ENCODE measurements at places on chromosomes 2 and 18.

- peak; percentile 76 for DNase-seq
These were observed at the start of the genes FASTKD2 and MDH1B for GRCh38 chr2:206765242-206766056. FASTKD2 (plus strand) TSS chr2:206765606; CDS start chr2:206766694, 1,088 bp downstream. MDH1B (minus strand) TSS chr2:206765328; CDS start chr2:206765271, 57 bp downstream.

GRCh38 chr2:39715095-39715494 is 49.4 kb downstream of the TMEM178A start:
- DNase-seq, result no peak

DNA sequence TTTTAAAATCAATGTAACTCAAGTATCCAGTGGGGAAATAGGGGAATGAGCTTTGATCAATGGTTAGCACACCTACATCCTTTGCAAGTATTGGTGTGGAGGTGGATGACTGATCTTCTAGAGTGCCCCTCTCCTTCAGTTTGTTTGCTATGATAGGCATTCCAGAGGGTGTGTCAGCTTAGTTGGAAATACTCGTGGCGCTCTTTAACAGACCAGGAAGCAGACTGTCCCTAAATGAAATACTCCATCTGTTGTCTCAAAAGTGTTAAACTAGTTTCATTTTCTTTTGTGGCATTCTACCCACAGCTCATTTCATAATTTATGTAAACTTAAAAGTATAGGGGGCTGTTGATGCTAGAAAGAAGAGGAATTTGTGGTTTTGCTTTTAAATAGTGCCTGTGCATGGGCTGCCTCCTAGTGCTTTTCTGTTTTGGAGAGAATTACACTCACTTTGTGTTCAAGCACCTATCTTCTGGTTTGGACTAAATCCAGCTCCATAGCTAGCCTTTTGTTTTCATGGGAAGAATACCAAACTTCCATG is 66.2 kb downstream of the STAT1 start:
- DNase-seq, result no peak

- no peak for DNase-seq
These were observed 514.4 kb downstream of the MBD2 start for GRCh38 chr18:53710080-53710479.

- DNase-seq, result no peak
These were observed 7.5 kb upstream of the KDSR start for GRCh38 chr18:63374540-63374939.

DNA sequence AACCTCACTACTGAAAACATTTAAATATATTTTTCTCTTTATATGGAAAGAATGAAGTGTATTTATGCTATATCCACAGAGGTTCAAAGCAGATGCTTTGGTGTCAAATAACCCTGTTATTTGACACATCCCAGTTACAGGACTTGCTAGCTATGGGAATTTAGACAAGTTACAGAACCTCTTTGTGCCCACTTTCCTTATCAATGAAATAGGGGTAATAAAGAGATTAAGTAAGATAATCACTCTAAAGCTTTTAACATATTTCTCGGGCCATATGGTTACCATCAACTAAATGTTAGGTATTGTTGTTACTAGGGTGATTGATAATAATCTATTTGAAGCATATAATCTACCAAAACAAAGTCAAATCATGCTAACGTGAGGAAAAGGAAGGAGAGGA is 1660.6 kb upstream of the NXPH2 start:
- no peak for DNase-seq

GRCh38 chr2:74584088-74584645 is 29.6 kb downstream of the DOK1 start:
- no peak for DNase-seq

- DNase-seq, result no peak
These were observed 3.9 kb upstream of the CYTIP start for GRCh38 chr2:157447741-157448140.

- DNase-seq, result no peak
These were observed 122.9 kb upstream of the ACVR1C start for GRCh38 chr2:157751462-157752058.

DNA sequence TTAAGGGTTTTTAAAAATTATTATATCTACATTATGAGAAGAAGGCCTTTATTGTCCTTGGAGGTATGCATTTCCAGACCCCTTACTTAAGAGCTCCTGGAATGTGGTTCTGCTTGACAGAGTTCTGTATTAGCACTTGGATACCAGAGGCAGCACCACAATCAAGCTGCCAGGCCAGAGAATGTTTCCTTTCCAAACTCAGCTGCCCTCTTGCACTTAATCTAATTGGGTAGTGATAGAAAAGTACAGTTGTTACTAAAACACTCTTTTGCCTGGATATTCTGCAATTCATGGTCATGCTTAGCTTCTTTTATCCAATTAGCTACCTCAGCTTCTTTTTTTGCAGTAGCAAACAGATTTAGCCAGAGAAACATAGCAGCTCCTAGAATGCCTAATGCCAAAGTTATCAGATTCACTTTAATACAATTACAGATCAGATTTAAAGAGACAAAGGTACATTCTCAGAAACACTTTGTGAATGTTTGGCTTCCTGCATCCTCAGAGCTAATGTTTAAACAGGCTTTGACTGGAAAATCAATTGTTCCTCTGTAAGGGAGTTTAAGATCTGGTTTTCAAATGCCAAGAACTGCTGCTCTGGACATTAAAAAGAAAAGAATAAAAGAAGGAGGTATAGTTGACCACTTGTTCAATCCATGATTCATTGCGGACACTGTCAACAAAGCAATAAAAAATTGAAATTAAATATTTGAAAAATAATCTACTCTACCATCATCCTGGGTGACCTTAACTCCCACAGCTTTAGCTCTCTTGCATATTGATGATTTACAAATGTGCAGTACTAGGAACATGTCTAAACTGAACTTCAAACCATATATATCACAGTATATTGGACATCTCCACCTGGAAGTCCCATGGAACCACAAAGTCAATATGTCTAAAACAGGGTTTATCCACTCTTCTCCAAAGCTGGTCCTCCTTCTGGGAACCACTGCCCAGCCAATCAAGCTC is 12.8 kb downstream of the NOSTRIN start:
- no peak for DNase-seq

GRCh38 chr2:152304836-152305235 is 30.1 kb upstream of the FMNL2 start:
- no peak for DNase-seq

GRCh38 chr18:32730068-32730467 is 42.8 kb downstream of the KLHL14 start:
- no peak for DNase-seq

DNA sequence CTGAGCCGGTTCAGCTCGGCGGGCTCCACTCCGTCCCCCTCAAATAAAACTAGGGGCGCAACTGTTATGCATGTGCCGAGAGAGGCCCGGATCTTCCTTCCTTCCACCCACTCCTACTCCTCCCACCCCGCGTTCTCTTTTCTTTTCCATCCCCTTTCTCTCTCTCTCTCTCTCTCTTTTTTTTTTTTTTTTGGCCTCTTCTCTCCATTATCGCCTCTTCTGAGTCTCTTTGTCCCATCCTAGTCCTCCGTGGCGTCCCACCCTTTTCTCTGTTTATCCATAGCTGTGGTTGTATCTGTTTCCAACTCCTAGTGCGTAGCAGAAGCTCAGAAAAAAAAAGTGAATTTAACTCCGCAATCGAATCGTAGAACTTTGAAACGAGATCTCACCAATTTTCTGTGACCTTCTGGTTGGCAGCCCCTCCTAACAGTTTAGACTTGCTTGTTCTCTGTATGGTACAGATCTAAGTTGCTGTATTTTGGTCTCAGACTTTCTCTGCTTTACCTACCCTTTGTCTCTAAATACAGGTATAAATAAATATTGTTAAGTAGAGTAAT is 3.6 kb downstream of the RAX start:
- DNase-seq, result no peak

- DNase-seq, result no peak
These were observed 11.6 kb upstream of the FAHD2A start for GRCh38 chr2:95390881-95391321.
